Stimulated activated CD4-positive, alpha-beta T cell treated with anti-CD3 and anti-CD28 coated beads, Interleukin-4, amount 100 ng/mL, for 48 hours (primary cell): ENCODE measurements at places on chromosomes 7 and 10.
A peak's percentile ranks its signal among the peaks of the same experiment; 100 is the strongest.

DNA sequence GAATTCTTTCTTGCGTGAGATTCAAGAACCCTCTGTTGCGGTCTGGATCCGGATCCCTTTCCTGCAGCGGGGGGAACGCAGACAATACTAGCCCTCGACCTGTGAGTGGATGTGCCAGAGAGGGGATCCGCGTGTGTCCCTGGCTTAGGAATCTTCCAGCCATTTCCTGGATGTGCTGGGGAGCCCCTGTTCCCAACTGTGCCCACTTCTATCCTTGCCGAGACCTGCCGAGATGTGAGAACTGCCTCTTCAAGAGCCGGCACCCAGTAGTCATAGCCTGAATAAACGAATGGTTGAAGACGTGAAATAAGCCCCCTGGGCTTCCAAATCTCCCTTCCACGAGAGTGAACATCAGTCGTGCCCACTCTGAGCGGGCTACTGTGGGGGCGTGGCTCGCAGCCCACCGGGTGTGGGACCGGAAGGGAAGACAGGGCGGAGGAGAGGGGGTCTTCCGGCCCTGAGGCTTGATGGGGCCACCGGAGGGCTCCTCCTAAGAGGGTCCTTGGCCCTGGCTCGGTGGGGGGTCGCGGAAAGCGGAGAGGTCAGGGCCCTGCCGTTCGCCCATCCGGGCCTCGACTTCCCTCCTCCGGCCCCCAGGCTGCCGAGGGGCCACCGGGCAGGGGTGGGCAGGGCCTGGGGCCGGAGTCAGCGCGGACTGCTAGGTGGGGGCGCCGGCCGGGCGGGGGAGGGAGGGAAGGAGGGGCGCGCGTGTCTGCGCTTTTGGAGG lies 1.3 kb upstream of the CCDC136 start:
- DNase-seq: no peak

GRCh38 chr7:101956130-101956529 lies 138.7 kb downstream of the CUX1 start:
- no peak for DNase-seq

DNA sequence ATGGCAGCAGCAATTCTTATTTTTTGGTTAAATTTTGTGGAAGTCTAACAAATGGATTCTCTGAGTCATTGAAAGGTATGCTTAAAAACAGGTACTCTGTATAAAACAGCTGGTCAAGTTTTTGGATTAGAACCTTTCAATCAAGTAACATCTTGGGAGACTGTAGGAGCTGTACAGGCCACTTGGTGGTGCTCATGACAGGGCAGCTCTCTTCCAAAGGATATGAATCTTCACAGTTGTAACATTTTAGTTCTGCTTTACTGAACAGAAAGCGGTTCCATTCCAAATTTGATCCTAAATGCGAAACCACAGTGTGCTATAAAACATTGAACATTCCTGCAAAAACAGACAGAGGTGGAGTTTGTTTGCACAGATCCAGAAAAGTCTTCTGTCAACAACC lies 44.5 kb upstream of the AGR3 start:
- DNase-seq: no peak

- no peak for DNase-seq
These were observed 754.0 kb downstream of the KCNMA1 start for GRCh38 chr10:76883596-76883995.

DNA sequence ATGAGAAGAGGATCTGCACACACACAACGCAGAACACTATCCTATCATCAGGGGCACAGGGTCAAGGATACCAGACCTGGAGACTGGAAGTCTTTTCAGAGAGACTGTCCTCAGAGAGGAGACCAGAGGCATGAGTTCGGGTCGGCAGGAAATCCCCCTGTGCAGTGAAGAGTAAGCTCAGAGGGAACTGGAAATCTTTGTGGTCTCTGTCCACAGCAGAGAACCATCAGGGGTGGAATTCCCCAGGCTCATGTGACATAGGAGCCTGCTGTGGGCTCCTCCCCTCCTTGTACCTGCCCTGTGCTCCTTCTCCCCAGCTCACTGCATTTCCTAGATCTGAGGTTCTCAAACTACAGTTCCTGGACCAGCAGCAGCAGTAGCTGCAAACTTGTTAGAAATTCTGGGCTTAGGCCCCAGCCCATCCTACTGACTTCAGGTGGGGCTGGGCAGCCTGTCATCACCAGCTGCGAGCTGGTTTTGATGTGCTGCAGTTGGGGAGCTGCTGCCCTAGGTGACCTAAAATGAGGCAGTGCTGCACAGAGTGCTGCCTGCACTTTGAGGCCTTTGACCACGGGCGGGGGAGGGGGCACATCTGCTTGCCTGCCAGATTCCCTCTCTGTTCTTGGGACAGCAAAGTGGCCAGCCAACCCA lies 2.4 kb downstream of the ZMIZ2 start:
- no peak for DNase-seq

- peak; percentile 66 for DNase-seq
These were observed 55.1 kb downstream of the VOPP1 start for GRCh38 chr7:55517191-55517633.

GRCh38 chr7:76358481-76359110 lies at the start of gene YWHAG:
YWHAG (minus strand) TSS chr7:76358991; CDS start chr7:76358808, 183 bp downstream.
- peak; percentile 84 for DNase-seq

- DNase-seq: peak; percentile 26
These were observed 16.6 kb downstream of the ESYT2 start for GRCh38 chr7:158812684-158813083.

DNA sequence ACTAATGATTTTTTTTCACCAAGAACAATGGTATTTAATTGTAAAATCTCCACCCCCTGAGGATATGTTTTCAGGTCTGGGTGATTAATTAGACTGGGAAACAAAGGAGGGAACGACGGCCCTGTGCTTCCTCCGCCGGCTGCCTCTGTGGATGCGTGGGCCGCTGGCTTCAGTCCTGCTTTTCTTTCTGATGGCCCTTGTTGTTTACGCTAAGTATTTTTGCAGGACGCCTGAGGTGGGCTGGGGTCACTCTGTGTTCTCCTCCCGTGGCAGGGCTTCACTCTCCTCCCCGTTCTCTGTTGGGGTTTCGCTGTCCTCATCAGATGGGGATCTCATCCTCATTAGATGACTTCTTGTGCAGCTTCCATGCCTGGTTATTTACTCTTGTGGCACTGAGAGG lies 5.2 kb upstream of the ACBD5 start:
- no peak for DNase-seq

- peak; percentile 67 for DNase-seq
These were observed 24.9 kb upstream of the ADO start for GRCh38 chr10:62779487-62780248.

DNA sequence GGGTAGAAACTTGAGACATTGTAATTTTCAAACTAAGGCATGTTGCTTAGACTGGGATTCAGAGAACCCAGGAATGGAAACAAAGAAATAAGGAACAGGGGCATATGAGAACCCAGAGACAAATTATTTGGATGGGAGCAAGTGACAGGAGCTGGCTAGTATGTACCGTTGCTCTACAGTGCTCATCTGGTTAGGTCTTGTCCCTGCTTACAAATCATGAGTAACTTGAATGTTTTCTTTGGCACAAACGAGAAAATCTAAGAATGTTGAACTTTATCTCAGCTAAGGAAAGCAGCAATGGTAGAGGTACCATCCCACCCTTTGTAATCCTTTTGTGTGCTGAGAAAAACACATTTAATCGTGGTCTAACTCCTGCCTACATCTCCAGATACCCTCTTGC lies 116.0 kb upstream of the IMMP2L start:
- no peak for DNase-seq

- no peak for DNase-seq
These were observed 13.0 kb downstream of the OR9A2 start for GRCh38 chr7:143013893-143014292.

- DNase-seq: no peak
These were observed 400.3 kb upstream of the ADARB2 start for GRCh38 chr10:2137549-2138174.

DNA sequence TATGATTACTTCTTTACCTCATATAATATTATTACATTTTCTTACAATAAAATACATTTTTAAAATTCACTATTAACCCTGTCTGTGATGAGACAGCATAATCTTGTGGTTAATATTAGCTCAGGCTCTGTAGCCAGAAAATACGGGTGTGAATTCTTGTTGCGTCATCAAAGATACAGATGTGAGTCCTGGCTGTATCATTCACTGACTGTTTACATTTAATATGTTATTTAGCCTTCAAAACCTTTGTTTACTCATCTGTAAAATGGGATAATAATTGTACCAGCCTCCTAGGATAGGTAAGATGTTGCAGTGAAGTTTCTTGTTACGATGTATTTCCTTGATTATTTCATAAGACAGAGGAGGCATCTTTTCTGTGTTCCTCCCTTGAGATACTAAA lies 184.7 kb upstream of the PRPS1L1 start:
- no peak for DNase-seq

GRCh38 chr10:123507298-123507697 lies 158.9 kb upstream of the GPR26 start:
- no peak for DNase-seq

- DNase-seq: no peak
These were observed at the start of gene ADRB1 for GRCh38 chr10:114043532-114044246. ADRB1 (plus strand) TSS chr10:114043866; CDS start chr10:114044133, 267 bp downstream.

GRCh38 chr7:44772867-44773266 lies 23.6 kb upstream of the PPIA start:
- no peak for DNase-seq

DNA sequence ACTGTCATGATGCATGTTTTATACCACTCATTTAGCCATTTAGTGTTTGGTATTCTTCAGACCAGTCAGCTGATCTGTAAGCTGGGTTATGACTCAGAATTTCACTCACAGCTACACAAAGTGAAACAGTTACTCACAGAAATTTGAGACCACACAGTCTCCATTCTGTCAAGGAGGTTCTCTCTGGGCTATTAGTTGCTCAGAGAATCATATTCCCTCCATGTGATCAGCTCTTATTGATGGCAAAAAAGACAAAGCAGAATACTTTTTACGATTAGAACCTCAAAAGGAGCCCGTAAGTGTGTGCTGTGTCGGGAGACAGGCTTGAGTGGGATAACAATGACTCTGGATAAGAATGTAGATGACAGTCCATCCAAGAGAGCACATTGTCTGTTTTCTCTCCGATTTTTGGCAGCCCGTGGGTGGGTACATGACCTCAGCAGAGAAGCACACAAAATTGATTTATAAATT lies 277.6 kb upstream of the SORCS1 start:
- no peak for DNase-seq

DNA sequence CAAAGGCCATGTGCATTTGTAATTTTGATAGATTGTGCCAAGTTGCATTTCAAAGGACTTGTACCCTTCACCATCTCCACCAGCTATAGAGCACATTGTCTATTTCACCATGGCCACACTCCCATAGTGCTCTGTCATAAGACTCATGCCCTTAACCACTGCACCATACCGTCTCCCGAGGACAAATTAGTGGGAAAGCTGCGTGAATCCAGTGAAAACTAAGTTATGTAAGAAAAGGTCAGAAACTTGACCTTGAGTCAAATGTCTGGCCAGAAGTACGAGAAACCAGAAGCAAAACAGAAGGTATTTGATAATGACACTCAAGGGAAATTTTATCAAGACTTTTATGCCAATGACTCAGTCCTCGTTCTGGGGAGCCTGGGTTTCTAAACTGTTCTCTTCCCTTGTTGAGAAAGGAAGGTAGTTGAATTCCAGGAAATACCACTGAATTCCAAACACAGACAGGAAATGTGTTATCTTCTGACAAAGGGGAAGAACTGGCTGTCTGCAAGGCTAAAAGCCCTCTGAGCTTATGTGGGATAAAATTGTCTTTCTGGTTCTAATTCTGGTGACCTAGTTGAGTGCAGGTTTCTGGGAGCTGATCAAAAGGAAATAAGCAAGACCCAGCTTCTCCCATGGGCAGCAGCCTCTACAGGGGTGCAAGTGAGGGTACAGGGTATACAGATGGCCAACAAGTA lies 49.7 kb downstream of the CDK1 start:
- DNase-seq: no peak

GRCh38 chr7:7146837-7147236 lies 35.5 kb upstream of the C1GALT1 start:
- DNase-seq: no peak

GRCh38 chr7:29453021-29453420 lies 110.6 kb upstream of the PRR15 start:
- DNase-seq: no peak

DNA sequence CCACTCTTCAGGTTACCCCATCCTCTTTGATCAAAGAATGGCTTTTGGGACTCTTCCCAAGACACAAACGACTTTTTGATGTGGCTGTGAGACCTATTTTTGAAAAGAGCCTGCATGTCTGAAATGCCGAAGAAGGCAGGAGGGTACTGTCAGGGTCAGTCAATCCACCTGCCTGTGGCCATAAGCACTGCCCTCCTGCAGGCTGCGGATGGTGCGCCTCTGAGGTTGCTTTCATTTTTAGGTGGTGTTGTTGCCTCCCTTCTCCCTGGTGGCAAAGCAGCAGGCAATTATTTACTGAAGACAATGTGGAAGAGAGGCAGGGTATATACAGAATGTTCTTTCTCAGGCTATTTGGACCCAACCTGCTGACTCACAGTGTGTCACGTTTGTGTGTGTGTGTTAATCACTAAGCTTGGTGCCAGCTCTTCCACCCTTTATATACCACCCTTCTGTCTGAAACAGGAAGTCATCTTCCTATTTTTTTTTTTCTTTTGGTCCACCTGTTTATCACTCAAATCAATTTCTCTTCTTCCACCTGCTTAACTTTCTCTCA lies 1421.2 kb upstream of the CELF2 start:
- no peak for DNase-seq

DNA sequence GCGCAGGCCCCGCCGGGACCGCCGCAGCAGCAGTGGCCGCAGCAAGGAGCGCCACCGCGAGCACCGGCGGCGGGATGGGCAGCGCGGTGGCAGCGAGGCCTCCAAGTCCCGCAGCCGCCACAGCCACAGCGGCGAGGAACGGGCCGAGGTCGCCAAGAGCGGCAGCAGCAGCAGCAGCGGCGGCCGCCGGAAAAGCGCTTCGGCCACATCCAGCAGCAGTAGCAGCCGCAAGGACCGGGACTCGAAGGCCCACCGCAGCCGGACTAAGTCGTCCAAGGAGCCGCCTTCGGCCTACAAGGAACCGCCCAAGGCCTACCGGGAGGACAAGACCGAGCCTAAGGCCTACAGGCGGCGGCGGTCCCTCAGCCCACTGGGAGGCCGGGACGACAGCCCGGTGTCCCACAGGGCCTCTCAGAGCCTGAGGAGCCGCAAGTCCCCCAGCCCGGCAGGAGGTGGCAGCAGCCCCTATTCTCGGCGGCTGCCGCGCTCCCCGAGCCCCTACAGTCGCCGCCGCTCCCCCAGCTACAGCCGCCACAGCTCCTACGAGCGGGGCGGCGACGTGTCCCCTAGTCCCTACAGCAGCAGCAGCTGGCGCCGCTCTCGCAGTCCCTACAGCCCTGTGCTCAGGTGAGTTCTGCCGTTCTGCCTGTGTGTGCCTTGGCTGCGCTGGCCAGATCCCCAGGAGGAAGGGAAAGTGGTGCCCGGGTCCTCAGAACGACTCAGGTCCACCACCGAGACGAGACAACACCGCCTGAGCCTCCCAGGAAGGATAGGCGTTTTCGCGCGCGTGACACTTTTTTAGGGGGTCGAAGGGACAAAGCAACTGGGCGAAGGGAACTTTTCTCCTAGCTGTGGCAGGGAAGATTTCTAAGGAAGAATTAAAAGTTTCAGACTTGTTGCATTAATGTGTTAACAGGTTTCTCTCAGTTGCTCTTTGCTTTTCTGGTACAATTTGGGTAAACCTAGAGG lies 1.5 kb downstream of the CDK13 start:
- DNase-seq: peak; percentile 56

- DNase-seq: no peak
These were observed 131.7 kb downstream of the RSU1 start for GRCh38 chr10:16685551-16685950.
